ENCODE measurements at places on chromosomes 13 and 19.

GRCh38 chr19:36013280-36014011 is 567 bp downstream of the ALKBH6 start:
- no peak for DNase-seq

DNA sequence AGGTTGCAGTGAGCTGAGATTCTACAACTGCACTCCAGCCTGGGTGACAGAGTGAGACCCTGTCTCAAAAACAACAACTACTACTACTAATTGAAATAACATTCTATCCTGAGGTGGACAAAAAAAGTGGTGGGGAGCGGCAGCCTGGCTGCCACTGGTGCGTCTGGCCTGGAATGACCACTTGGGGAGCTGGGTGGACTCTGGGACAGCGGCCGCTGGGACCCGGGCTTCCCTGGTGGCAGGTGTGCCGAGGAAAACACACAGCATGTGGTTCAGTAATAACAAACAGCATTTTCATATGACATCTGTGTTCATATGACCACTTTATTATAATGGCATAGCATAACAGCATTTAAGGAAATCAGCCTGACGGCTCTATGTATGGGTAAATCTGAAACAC is 33.9 kb downstream of the TFDP1 start:
- DNase-seq, result no peak

GRCh38 chr13:97889803-97890202 is 63.7 kb upstream of the IPO5 start:
- DNase-seq, result no peak

- no peak for DNase-seq
Observed at GRCh38 chr19:35883882-35884281, 15.5 kb downstream of the APLP1 start.

DNA sequence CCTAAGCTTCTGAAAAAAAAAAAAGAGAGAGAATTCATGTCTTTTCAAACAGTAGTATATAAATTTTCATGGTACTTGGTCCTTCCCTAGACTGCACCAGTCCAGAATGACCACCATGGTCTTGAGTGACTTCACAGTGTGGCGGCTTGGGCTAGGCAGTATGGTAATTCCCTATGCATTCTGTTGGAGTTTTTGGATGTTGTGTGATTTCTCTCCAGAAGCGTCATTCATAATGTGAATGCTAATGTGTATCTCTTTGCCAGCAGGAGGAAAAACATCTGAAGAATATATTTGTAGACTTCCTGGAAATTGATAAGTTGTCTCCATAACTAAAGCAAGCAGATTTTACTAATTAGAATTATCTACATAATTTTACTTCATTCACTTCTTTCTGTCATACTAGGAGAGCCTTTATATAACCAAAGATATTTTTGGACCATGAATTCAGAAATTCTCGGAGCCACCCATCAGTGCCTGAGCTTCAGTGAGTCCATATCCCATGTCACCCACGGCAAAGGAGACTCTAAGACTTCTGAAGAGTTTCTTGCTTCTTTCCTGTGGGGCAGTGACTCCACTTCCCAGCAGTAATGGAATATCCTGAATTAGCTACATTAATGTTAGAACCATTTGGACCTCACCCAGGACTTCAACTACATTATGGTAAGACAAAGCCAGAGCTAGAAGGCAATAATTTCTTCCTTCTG is 8.4 kb downstream of the STARD13 start:
- DNase-seq, result no peak

DNA sequence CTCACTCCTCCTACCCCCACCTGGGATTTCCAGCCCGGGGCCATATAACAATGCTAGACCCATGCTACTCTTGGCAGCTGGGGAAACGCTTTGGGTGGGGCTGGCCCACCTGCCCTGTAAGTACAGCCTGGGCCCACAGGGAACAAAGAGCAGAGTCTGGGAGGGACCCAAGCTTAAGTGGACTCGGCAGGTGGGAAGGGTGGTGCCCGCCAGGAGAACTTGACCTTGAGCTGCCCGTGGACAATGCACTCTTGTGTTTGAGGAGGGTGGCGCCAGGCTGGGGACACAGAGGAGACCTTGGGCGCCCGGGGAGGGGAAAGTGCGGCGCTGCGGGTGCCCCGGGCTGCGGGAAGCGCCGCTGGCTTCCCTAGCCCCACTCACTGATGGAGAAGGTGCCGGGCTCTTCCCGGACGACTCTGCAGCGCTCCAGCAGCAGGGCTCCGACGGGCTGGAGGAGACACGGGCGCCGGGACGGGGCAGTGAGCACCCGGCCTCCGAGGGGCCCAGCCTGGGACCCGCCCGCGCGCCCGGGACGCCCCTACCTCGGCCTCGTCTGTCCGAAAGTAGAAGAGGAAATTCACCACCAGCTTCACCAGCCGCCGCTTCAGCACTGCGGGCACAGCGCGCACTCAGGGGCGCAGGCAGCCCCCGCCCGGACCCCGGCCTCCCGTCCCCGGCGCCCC is 607 bp downstream of the PLEKHJ1 start:
- DNase-seq, result no peak

- no peak for DNase-seq
Observed at GRCh38 chr13:29954082-29955028, 103.9 kb upstream of the UBL3 start.

- DNase-seq, result no peak
Observed at GRCh38 chr19:43596842-43597461, 557 bp downstream of the ZNF576 start.

- DNase-seq, result no peak
Observed at GRCh38 chr19:3606690-3607289, at the start of gene TBXA2R. TSS of gene TBXA2R (minus strand) at chr19:3606875. CDS start at chr19:3600634, 6,241 bp downstream.

DNA sequence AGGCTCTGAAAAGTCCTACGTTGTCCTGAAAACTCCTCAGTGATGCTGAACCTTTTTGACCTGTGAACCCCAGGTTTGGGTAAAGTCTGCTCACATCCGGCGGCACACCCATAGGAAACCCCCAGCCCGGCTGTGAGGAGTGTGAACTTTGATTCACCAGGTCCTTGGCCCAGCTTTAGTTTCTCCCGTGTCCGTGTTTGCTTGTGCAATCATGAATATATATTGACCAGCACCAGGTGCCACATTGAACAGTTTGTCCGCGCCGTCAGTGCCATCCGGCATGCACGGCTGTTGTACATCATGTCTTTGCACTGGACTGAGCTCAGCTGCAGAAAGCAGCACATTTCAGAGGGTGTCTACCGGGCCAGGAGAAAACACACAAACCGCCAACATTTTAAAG is 45.3 kb downstream of the NFIC start:
- no peak for DNase-seq

GRCh38 chr13:73542446-73542845 is 483.6 kb downstream of the KLF5 start:
- DNase-seq, result no peak

DNA sequence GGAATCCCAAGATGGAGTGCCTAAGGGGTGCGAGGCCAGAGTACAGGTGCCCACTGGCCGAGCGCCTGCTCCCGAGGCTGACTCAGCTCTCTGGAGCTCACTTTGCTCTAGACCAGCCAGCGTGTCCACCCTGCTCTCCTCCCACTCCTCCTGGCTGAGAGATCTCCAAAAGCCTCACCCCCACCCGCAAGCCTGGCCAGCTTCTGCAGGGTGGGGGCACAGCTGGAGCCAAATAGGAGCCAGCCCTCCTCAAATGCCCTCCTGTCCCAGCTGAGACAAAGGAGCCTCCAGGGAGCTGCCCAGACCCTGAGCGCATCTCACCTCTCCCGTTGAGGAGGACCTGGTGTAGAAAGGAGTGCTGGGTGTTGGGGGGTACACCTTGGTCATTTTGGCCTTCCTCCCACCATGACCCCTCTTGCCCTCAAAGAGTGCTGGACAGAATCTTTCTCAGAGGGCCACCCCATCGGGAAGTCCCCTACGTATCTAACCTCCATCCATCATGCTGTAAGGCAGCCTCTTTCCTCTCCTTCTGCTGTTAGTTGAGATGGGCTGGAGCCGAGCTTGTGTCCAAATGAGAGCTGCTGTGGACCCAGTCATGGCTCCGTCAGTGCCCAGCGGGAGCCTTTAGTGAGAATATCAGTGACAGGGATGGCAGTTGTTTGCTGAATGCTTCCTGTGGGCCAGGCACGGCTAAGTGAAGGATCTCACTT is 123.9 kb upstream of the VSTM2B start:
- DNase-seq, result no peak

DNA sequence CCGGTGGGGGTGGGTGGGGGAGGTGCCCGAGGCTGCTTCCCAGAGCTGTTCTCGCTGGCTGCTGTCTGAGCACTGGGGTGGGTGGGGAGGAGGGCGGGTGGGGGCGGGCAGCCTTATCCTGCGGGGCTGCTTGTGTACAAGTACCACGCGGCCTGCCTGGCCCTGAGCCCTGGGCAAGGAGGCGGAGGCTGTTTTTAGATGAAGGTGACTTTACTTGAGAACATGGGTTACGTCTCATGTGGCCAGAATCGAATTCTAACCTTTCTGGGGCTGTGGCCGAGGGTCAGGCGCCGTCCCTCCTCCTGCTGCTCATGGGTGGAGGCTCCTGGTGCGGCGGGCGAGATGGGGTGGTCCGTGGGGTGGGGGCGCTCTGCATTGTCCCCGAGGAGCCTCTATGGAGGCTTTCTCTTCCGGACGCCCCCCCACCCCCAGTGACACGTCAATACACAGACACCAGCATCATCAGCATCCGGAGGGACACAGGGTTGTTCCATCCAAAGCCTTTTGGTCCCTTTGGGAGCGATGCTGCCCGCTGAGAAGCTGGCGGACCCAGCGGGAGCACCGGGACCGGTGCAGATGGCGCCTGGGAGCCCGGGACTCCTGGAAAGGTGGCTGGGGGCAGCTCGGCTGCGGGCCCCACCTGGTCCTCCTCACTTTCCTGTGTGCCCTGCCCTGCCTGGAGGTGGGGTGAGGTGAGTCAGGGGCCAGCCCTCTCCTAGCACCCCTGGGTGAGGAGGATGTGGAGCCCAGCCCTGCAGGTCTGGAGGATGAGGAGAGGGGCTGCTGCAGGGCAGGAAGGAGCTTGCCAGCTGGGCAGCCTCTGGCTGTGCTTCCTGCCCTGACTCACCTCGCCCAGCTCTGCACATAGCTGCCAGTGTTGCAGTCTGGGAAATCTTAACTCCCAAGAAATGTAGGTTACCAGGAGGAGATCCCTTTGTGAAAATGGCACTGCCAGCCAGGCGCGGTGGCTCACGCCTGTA is 3.4 kb downstream of the BSG start:
- DNase-seq, result no peak
